Stimulated activated CD8-positive, alpha-beta memory T cell treated with anti-CD3 and anti-CD28 coated beads, Interleukin-7, amount 100 ng/mL, for 48 hours (primary cell): ENCODE measurements at places on chromosomes 5 and 9.

DNA sequence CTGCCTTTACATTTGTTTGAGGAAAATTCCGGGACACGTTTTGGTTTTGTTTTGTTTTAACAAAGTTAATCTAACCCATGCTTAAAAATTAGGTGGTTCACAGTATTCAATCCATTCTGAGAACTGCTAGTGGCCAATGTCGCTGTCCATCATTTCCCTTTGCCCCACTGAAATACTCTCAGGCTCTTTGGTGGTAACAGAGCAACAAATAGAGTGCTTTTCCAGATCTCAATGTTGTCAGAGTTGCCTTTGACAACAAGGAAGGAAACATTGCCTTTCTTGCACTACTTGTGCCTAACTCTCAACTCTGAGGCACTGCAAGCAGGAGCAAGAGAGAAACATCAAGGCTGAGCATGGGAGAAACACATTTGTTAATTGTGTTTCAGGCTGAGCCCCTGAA, 154.0 kb downstream of the MCTP1 start:
- no peak for DNase-seq

- DNase-seq = no peak
Measured at GRCh38 chr9:132806723-132807421, 71.2 kb downstream of the AK8 start.

GRCh38 chr9:121652021-121652837, 795 bp downstream of the DAB2IP start:
- no peak for DNase-seq

DNA sequence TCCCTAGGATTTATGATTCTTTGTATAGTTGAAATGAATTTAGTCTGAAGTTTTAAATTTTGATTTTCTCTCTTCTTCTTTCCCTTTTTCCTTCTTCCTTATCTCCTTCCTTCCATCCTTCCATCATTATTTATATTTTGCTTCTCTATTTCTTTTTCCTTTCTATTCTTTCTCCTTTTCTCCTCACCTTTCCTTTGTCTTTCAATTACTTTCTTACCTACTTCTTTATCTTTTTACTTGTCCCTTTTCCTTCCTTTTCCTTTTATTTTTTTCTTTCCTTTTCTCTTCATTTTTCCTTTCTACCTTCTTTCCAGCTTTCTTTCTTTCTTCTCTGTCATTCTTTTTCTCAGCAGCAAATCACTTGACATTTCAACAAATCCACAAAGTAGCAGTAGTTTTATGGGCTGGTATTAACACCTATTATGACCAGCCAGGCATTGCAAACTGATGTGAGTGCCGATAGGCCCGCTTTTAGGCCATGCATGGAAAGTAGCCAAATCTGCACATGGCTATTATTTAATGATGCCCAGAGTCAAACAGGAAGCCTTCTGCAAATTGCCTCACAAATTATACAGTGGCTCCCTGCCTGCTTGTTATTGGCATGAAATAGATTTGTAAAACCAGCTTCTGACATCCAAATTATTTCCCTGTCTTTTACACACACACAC, 37.1 kb upstream of the NR3C1 start:
- DNase-seq = no peak

- no peak for DNase-seq
Measured at GRCh38 chr5:59673438-59674058, 220.0 kb downstream of the PDE4D start.

GRCh38 chr9:89972535-89972934, 367.7 kb downstream of the GADD45G start:
- no peak for DNase-seq

GRCh38 chr9:81125446-81126092, 563.8 kb downstream of the TLE1 start:
- DNase-seq = no peak

DNA sequence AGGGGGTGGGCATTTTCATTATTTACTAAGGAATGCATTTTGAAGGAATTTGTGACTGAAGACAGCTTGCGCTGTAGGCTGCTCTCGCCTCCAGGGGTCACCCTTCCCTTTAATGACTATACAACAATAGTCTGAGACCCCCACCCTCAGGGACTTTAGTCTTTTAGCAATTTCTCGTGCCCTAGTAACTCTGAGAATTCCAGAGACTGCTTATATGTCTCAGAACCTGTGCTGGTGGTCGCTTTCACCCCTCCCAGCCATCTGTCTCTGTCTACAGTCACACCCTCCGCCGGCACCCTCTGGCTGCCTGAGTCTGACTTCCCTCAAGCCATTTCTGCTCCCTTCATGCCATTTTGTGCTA, 671.4 kb downstream of the NR2F1-AS1 start:
- no peak for DNase-seq

DNA sequence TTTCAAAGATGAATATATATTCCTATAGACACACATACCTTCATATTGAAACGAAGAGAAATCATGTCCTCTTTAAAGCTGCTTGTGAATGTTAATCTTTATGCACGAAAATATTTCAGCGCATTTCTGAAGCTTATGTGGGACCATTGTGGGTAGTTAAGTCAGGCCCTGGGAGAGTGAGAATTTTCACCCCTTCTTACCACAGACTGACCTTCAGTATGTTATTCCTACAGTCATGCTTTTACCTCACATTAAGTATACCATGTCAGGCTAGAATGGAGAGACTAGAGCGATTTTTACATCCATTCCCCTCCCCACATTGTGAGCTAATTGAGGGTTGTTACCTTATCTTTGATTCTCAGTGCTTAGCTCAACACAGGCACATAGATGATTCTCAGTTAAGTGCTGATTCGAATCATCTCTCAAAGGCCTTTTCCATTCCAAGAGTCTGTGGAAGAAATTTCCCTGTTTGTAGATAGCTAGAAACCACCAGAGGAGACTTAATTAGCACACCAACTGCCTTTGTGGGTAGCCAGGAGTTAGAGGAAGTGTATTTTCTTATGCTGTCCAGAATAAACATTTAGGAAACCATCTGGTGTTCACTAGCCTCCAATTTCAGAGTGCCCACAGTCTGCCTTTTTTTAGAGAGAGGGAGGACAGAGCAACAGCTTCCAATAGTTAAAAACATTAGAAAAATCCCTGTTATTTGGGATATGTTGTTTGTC, 110.5 kb downstream of the MEGF10 start:
- no peak for DNase-seq

DNA sequence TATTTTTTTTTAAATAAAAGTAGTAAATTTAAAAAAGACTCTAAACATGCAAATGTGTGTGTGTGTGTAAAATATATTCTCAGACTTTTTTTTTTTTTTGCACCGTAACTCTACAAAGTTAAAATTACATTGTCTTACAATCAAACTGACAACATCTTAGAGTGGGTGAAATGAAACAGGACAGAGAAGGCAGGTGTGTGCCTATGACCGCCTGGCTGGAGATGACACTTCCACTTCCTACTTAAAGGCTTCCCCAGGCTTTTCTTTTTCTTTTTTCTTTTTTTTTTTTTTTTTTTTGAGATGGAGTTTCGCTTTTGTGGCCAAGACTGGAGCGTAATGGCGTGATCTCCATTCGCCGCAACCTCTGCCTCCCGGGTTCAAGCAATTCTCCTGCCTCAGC, 2.7 kb upstream of the AK1 start:
- DNase-seq = no peak

- DNase-seq = no peak
Measured at GRCh38 chr5:150945486-150945885, 40.7 kb upstream of the ZNF300 start.

- DNase-seq = no peak
Measured at GRCh38 chr5:144406442-144406841, 235.8 kb downstream of the KCTD16 start.

DNA sequence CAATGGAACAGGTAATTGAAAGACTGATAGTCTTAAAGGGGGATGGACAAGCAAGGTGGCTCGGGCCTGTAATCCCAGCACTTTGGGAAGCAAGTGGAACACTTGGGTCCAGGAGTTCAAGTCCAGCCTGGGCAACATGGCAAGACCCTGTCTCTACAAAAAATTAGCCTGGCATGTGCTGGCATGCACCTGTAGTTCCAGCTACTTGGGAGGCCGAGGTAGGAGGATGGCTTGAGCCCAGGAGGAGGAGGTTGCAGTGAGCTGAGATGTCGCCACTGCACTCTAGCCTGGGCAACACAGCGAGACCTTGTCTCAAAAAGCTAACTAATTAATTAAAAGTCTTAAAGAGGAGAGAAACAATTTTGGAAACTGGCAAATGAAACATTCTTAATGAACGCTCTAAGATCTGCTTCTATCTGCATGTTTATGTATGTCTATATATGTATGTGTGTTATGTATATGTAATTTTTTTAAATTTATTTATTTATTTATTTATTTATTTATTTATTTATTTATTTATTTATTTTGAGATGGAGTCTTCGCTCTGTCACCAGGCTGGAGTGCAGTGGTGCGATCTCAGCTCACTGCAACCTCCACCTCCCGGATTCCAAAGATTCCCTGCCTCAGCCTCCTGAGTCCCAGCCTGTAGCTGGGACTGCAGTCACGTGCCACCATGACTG, 80.6 kb downstream of the SFXN1 start:
- no peak for DNase-seq

- DNase-seq = no peak
Measured at GRCh38 chr9:115781070-115781736, 372.4 kb upstream of the PAPPA start.

DNA sequence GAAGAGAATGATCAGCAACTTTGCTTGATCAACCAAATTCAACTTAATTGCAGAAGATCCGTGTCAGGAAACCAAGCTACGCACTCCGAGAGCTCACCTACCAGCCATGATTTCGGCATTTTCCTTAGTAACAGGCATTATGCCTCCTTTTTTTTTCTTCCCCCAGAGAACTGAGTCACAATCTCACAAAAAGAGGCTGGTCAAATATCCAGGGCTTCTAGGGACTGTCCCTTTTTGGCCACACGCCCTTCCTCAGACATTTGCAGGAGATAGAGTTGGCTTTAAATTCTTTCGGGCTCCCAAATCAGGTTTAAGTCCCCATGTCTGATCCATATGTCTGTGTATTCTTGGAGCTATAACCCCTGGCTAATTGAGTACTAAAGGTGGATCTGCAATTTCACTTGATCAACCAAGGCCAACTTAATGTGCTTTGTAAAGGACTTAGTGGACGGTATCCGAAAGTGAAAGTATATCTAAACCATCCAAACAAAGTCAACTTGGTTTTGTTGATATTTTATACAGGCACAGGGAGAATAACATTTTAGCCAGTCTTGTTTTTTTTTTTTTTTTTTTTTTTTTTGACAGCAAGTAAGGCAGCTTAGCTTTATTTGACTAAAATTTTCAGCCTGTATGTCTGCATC, 100.8 kb upstream of the TBCA start:
- DNase-seq = no peak

DNA sequence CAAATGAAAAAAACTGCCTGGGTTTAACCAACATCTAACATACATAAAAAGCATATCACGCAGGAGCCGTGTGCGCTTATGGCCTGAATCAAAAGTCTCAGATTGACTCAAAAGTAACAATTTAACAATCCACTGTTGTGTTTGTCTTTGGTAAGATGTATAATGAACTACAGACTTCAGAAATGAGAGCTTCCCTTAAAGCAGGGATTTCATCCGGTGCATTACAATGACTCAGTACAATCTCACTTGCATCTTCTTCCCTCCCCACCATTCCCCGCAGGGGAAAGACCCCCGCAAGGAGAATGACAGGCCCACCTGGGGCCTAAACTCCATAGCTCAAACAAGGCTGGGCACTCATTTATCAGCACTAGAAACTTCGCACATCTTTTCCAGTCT, 1.4 kb downstream of the ZFR start:
- peak; percentile 30 for DNase-seq

DNA sequence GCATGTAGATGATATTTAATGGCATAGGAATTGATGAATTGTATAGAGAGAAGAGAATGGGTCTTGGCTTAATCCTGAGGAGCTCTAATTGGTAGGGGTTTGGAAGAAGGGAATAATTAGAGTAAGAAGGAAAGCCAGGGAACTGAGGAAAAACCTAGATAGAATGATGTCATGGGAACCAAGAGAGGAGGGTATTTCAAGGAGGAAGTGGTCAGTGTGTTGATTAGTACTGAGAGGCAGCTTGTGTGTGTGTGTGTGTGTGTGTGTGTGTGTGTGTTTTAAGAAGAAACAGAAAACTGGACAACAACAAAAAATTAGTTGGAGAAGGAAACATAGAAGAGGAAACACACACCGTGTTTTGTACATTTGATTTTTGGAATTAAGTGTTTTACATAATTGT, 42.8 kb downstream of the MAST4 start:
- DNase-seq = no peak
